ENCODE measurements at places on chromosomes 1 and 21.

- H3K27ac ChIP-seq, result no peak overlapping the region
- H3K4me1 ChIP-seq, result no peaks in the 10 kb centered on the region
- H3K27me3 ChIP-seq, result peaks cover 11% of the 10 kb centered on the region
- H3K4me3 ChIP-seq, result no peak overlapping the region
- no peak for DNase-seq
- no peaks in the 10 kb centered on the region for H3K36me3 ChIP-seq
These were observed 32.7 kb downstream of the UMODL1 start for GRCh38 chr21:42103843-42104242.

GRCh38 chr1:2240270-2241156 is 12.4 kb downstream of the SKI start:
- no peak overlapping the region for H3K4me3 ChIP-seq
- no peak overlapping the region for H3K27ac ChIP-seq
- peaks cover 24% of the 10 kb centered on the region for H3K4me1 ChIP-seq

DNA sequence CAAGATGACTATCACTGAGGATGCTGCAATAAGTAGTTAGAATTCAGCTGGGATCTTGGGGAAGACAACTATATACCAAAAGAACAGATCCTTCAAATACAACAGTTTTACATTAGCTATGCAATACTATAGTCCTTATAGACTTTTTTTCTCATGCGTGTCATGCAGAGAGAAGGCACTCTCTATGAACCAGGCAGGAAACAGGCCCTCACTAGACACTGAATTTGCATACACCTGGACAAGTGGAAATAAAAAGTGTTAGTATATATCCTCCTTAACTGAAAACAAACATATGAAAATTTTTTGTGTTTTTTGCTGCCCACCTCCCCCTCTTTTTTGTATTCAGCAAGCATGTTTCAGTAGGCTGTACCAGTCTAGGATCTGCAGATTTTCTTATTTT is 29.9 kb downstream of the TMCO1 start:
- H3K27me3 ChIP-seq, result no peaks in the 10 kb centered on the region
- H3K4me1 ChIP-seq, result peaks cover 27% of the 10 kb centered on the region
- no peak for DNase-seq

- H3K4me3 ChIP-seq, result no peak overlapping the region
- H3K36me3 ChIP-seq, result peaks cover 27% of the 10 kb centered on the region
- DNase-seq, result no peak
- peaks cover 2% of the 10 kb centered on the region for H3K4me1 ChIP-seq
- peaks cover 20% of the 10 kb centered on the region for H3K27me3 ChIP-seq
These were observed 7.3 kb downstream of the MYBPH start for GRCh38 chr1:203168256-203168786.

DNA sequence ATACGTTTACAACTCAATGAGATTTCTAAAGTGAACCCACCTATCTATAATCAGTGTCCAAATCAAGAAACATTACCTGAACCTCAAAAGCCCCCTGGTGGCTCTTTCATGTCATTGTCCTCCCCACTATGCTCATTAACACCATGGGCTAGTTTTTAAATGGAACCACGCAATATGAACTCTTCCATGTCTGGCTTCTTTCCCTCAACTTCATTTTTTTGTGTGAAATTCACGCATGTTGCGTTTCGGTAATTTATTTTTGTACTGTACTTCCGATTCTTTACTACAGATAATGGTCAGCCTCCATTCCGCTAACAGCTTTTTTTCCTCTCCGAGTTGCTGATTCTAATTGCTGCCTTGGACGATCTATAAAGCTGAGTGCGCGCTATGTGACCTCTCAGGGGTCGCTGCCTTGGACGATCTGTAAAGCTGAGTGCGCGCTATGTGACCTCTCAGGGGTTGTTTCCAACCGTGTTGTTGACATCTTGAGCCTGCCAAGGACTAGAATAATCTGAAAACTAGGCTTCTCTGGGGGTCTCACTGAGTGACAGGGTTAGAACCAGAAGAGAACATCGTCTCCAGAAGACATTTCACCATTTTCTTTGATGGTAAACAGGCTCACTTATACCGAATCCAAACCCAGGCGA is 1.1 kb upstream of the CACYBP start:
- H3K27me3 ChIP-seq, result peaks cover 10% of the 10 kb centered on the region
- H3K4me3 ChIP-seq, result no peak overlapping the region
- H3K27ac ChIP-seq, result no peak overlapping the region
- no peaks in the 10 kb centered on the region for H3K36me3 ChIP-seq
- peaks cover 26% of the 10 kb centered on the region for H3K4me1 ChIP-seq

All from endothelial cell (in vitro differentiated cells).